BJ (cell line): ENCODE measurements at places on chromosomes 12 and 14.

GRCh38 chr14:75747899-75748298 lies 86.9 kb downstream of the TTLL5 start:
- no peak for DNase-seq

GRCh38 chr12:122467983-122468382 lies 32.7 kb downstream of the ZCCHC8 start:
- DNase-seq: no peak

DNA sequence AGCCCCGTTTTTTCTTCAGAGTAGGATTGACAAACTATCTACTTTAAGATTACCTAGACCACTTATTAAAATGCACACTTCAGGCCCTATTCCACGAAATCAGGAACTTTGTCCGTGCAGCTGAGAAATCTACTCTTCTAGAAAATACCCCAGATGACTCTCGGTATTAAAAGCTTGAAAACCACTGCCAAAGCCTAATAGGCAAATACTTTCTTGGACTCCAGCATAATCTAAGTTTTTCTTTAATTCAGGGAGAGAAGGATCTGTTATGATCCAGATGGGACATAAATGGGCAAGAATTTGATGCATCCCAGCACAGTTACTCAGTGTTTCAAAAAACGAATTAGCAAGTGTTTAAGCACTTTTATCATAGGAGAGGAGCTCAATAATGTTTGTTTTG lies 94.5 kb downstream of the TMX1 start:
- no peak for DNase-seq

DNA sequence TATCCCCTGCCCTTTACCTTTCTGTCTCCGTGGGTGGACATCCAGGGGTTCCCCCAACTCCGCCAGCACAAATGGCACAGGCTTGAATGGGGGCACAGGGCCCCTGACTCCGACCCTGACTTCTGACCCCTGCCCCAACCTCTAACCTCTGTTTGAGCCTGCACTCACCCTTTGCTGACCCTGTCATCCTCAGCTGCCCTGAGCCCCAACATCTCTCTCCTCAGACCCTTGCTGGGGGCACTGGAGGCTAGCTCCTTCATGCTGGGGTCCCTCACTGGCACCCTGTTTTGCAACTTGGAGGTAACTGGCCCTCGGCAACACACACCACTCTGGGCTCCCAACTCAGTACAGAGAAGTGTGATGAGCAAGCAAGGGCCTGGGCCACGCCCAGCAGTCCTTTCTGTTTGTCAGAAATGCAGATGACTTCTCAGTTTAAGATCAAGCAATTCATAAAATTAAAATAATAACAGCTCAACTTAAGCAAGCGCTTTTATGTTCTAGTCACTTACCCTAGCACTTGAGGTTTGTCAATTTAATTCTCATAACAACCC lies 2.1 kb downstream of the IFI27 start:
- DNase-seq: no peak

DNA sequence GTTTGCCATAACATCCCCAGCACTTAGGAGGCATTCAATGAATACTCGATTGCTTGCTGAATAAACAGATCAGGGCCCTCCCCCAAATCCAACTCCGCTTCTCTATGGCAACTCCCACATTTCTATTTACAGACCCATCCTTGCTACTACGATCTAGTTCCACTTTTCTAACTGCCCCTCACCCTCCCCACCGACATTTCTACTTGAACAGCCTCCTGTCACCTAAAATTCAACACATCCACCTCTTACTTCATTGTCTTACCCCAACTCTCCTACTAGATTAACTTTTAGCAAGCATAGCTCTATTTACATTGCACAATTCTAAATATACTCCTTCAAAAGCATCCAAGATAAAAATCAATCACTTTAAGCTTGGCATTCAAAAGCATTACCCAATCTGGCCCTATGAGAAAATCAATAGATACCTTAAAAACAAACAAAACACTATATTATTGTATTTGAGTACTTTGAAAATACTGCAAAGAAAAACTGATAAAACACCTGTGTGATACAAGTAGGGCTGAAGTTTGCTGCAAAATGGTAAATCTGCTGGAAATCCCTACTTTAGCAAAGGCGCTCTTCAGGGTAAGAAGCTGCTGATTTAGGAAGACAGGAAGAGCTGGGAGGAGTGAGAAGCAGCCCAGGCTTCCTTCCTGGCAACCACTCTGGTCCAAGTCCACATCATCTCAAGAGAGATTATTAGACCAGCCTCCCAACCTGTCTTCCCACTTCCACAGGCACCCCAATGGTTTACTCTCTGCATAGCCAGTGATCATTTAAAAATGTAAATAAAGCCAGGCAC lies 96.4 kb downstream of the HECTD4 start:
- DNase-seq: no peak

DNA sequence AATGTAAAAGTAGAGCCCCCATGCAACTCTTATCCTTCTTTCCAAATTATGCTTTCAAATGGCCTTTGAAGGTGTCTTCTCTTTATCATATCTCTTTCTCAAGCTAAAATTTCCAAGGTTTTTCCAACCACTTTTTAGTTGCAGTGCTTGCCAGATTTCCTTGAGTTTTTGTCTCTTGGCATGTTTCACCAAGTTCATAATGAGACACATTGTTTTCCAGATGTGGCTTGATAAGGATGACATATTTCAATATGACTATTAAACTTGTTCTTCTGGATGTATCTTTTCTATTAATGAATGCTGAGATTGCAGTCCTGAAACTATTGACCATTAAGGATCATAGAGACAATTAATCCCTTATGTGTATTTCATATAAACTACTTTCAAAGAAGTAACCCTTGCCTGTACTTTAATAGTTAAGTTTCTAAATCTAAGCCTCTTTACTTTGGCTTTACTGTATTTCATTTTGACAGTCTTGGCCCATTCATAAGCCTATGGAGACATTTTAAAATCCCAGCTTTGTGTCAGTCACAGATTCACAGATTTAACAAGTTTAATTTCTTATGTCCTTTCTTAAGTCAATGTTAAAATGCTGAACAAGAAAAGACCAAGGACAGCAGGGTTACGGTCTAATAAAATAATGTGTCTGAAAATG lies 151.5 kb downstream of the LRFN5 start:
- no peak for DNase-seq

DNA sequence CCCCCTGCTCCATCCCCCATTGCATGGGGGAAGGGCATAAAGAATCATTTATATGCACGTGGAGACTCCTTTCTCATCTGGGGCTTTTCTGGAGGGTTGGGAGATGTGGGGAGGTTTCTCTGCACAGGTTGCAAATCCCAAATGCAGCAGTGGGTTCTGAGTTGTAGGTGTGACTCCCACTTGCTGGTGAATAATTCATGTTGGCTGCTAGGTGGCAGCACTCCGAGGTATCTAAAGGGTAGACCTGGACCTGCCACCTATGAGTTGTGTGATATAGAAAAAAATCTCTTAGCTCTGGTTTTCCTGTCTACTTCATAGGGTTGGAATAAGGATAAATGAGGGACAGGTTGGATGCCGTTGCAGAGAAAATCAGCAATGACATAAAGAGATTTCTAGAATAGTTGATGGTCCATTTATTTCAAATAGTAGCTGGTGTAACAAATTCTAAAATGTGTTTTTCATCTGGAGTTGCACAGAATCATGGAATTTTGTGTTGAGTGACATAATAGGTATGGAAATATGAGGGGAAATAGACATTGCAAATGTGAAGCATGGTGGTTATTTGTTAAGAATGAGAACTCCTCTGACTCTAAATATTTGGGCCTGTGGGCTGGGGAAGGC lies 4.6 kb downstream of the MARCHF9 start:
- no peak for DNase-seq

DNA sequence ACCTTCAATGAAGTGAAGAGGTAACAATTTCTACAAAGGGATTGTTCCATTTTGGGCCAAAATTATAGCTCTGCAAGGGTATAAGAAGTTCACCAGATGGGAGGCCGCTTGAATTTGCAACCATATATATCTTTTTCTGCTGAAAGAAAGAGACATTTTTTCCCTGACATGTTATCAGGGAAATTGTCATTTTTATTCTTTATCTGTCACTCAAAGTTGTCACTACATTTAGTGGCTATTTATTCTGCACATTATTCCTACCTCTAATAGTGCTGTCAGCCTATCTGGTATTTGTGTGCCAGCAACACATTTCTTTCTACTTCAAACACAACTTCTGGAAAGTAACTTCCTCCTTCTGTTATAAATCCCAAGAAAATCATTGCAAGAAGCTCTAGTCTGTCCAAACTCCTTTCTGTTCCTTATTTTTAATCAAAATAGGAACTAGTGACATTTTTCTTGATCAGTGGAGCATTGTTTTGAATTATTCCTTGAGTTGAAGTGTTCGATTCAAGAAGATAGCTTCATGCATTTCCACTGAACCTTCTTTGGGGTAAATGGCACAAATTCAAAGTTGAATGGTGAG lies 137.9 kb upstream of the ATP2B1 start:
- no peak for DNase-seq

DNA sequence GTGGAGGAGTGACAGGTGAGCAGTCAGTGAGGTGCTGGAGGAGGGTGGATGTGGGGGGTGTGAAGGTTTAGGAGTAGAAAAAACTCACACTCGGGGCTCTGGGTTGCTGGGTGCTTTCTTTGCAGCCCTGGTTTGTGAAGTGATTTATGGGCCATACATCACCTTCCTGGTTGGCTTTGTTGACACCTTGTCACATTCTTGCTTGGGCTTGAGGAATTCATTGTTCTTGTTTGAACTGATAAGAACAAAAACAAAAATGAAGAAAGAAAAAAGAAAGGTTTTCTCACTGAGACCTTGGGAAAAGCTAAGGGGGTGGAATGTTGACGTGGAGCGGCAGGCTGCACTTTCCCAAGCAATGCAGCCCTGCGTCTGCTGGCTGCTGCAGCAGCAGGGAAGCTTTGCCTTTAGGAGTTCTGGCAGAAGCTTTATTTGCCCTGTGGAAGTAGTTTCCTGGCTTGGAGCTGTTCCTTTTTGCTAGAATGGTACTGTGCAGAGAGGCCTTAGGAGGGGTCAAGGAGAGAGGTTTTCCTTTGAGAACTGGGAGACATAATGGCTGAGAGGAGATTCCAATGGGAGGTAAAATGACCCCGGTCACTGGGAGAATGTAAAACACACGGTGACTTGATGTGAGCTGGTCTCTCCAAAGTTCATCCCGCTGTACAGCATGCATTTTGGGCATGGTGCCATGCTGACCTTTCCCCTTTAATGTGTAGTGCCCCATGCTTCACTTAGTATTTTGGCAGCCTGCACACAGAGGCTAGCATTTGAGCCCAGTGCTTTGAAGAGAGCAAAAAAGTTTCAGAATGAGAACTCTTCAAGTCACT lies 52.8 kb downstream of the HMGA2 start:
- DNase-seq: no peak

GRCh38 chr12:10213168-10214135 lies 775 bp downstream of the GABARAPL1 start:
- DNase-seq: no peak

- no peak for DNase-seq
Measured at GRCh38 chr12:40693207-40693821, 1.1 kb downstream of the CNTN1 start.

DNA sequence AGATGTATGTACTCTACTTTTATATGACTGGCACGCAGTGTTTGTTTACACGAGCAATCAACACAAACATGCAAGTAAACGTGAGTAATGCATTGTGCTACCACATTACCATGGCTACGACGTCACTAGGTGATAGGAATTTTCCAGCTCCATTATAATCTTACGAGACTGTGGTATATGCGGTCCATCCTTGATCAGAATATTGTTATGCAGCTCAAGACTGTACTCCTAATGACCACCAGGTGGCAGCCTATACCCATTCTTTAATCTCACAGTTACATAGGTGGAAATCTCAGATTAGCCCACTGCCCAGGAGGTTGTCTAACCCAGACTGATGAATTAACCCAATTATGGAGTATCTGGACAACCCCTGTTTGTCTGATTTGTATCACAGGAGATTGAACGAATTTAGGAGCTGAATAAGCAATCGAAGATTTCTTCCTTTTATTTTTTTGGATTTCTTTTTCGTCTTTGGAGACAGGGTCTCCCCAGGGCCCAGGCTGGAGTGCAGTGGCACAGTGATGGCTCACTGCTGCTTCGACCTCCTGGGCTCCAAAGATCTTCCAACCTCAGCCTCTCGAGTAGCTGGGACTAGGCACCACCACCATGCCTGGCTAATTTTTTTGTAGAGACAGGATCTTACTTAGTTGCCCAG lies 8.7 kb upstream of the TESPA1 start:
- no peak for DNase-seq

DNA sequence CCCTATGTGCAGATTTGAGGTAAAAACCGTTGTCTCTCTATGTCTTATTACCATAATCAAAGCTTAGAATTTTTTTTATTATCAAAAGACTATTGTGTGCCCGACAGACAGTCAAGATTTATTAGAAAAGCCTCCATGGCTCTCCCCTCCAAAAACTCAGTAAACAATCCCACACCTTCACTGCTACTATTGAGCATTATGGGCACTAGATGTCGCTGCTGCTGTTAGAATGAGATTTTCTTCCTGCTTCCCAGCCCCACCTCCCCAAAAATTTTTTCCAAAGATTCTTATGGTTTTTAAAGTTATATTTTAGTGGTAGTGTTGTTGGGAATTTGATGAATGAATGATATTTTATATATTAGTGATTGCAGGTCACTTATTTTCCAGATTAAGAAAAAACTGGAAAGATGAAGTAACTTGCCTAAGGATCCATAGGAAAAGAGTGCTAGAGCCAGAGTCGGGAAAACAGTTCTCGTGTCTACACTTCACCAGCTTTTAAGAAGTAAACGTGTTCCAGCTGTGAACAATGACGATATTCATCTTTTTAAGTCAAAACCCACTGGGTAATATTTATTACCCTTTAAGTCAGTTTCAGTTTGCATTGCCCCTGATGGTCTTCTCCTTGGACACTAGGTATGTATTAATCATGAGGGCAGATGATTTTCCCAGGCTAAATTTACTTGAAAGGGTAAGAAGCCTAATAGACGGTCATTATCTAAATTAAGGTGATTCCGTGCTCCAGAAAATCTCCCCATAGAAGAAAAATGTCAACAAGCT lies 12.2 kb upstream of the FOXG1 start:
- DNase-seq: no peak

- DNase-seq: no peak
Measured at GRCh38 chr12:68159681-68160304, at the start of gene IFNG. Gene IFNG (minus strand): TSS chr12:68159740. CDS start chr12:68159615, 125 bp downstream.

DNA sequence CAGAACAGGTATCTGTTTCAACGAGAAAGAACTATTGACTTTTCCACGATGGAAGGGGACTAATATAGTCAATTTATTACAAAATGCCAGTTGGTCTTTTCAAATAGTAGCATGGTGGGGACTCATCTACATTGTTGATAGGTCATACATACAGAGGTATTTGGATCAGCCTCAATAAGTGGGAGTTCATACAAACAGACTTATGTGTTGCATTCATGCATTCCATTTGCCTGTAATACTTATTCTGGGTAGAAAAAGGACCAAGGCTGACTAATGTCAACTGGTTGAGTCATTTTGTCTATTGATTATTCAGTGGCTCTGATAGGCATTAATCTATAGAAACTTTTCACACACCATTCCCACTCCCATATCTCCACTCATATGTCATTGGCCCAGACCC lies 41.5 kb upstream of the GLIPR1 start:
- DNase-seq: no peak

GRCh38 chr12:94872007-94872653 lies 131.4 kb downstream of the NDUFA12 start:
- no peak for DNase-seq

GRCh38 chr14:32984241-32984930 lies 45.7 kb downstream of the NPAS3 start:
- DNase-seq: no peak
